Esophagus mucosa (tissue), 1 donor: ENCODE measurements at places on chromosomes 1 and 21. TPM values are rescaled to one million over a fixed set of nuclear protein-coding genes. Genes with fewer than 3 reads are reported as not detected.

TAS1R1 gene
- not detected for total RNA-seq

KRTAP20-4 gene
- total RNA-seq: not detected

ATP1B1 gene
- 125 TPM for total RNA-seq

SOAT1 gene
- 6.1 TPM for total RNA-seq

NTMT2 gene
- not detected for total RNA-seq

PCP4L1 gene
- 29.3 TPM for total RNA-seq

TEKT2 gene
- total RNA-seq: not detected

HJV gene
- total RNA-seq: not detected

FCER1G gene
- 0.76 TPM for total RNA-seq

DNA sequence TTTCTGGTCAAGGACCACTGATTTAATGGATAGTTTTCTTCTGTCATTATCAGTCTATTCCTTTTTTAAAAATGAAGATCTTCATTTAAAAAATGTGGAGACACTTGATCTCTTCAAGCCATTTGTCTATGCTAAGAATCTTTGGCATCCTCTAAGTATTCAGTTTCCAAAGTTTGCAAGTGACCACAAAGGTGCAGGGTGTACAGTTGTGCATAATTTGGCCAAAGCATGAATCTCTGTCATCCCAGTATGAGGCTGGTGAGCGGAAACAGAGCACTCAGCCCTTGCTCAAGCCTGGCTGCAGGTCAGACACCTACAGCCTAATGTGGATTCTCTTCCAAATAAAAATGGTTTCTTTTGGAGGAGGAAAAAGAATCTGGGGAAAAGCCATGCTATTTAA lies 19.8 kb downstream of the PARP1 start:
- no peak for ATAC-seq

DNA sequence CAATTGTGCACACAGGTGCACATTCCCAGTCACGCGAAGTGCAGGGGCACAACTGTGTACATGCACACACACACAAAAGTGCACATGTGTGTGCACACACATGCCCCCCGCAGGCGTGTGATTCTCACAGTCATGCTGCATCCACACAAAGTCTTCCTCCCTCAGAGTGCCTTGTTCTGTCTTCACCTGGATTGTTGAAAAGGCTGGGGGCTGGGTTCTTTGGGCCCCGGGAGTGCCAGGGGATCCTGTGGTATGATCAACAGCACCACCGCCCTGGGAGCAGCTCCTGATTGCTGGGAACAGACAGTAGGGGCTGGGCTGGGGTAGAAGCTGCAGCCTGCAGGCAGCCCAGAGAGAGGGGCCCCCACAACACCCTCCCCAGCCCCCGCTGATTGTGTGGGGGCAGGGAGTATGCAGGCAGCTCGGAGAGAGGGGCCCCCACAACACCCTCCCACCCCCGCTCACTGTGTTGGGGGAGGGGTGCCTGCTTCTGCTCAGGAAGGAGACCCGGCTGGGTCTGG lies 3.4 kb downstream of the COL18A1 start:
- ATAC-seq: no peak

GRCh38 chr1:97084546-97084945 lies 363.0 kb downstream of the PTBP2 start:
- ATAC-seq: no peak

- ATAC-seq: no peak
Observed at GRCh38 chr1:31745946-31746670, 18.0 kb downstream of the ADGRB2 start.

- ATAC-seq: no peak
Observed at GRCh38 chr1:234823191-234824176, 213.5 kb upstream of the IRF2BP2 start.

DNA sequence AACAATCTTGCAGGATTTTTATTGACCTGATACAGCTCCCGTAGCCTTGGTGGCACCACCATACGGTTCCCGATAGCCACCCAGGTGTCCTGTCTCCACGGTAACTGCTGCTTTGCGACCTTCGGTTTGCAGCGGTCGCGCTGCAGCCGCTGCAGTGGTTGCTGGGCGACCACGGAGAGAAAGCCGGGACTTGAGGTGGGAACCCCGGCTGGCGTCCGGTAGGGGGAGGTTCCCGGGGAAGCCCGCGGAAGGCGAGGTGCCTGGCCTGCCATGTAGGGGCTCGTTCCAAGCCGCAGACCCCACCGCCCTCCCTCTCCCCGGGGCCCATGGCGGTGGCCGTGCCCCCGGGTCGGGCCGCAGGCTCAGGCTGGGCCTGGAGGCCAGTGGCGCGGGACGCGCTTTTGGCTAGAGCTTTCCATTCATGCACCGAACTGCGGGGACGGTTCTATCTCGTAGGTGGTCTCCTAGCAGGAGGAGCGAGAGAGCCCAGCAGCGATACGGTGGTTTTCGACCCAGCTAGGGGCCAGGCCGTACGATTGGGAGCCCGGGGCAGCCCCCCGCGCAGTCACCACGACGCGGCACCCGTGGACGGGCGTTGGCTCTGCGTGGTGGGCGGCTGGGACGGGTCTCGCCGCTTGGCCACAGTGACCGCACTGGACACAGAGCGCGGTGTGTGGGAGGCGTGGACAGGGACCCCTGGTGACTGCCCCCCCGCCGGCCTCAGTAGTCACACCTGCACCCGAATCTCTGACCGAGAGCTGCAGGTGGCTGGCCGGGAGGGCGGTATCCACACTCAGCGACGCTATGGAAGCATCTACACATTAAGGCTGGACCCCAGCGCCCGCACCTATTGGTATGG lies at the start of gene KLHDC9:
Gene KLHDC9, plus strand, starts transcription at position 152 of the 859 bp plus-strand sequence. Its CDS starts 175 bp downstream, at position 327.
- peak; percentile 72 for ATAC-seq

DNA sequence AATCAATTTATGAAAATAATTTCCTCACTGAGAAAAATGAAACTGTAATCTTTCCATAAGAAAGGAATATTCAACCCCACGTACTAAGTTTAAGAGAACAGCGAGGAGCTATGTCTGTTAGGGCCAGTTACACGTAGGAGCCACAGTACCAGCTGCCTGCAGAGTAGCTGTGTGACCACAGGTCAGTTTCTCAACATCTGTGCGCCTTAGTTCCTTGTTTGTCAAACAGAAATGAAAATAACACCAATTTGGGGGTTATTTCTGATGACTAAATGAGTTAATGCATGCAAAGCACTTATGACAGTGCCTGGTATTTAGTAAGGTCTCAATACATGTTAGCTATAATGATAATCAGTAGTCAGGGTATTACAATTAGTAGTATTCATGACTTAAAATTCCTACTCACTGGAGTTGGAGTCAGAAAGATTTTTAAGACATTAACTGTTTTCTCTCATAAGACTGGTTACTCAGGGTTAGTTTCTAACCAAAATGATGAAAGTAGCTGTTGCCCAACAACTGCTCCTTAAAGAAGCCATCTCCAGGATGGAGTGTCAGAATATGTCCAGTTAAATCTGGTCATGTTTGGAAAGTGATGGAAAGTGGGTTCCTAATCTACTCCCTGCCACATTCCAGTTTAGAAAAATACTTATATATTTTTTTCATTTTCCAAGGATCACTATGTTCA lies 85.8 kb upstream of the ZNF648 start:
- ATAC-seq: no peak

GRCh38 chr1:78619446-78619802 lies 824 bp upstream of the IFI44L start:
- no peak for ATAC-seq

DNA sequence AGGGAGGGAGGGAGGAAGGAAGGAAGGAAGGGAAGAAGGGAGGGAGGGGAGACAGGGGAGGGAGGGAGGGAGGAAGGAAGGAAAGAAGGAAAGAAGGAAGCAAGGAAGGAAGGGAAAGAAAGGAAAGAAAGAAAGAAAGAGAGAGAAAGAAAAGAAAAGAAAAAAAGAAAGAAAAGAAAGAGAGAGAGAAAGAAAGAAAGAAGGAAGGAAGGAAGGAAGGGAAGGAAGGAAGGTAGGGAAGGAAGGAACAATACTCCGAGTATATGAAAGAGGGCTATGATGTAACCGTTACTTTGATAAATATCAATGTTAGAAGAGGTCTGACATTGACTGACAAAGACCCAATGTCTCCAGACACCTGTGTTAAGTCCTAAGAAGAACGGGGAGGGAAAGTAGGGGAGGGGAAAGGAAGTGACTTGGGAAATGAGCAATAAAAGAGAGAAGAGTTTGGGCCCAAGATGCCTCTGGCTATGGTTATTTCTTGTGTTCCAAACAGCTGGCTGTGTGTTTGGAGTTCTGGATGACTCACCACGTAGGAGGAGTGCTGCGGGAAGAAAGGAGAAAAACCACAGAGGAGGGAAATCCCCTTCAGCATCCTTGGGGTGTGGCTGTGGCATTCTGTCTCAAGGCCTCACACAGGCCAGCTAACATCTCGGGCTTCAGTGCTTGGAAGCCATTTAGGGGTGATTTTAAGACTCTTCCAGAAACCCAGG lies 37.0 kb upstream of the RXRG start:
- peak; percentile 92 for ATAC-seq

DNA sequence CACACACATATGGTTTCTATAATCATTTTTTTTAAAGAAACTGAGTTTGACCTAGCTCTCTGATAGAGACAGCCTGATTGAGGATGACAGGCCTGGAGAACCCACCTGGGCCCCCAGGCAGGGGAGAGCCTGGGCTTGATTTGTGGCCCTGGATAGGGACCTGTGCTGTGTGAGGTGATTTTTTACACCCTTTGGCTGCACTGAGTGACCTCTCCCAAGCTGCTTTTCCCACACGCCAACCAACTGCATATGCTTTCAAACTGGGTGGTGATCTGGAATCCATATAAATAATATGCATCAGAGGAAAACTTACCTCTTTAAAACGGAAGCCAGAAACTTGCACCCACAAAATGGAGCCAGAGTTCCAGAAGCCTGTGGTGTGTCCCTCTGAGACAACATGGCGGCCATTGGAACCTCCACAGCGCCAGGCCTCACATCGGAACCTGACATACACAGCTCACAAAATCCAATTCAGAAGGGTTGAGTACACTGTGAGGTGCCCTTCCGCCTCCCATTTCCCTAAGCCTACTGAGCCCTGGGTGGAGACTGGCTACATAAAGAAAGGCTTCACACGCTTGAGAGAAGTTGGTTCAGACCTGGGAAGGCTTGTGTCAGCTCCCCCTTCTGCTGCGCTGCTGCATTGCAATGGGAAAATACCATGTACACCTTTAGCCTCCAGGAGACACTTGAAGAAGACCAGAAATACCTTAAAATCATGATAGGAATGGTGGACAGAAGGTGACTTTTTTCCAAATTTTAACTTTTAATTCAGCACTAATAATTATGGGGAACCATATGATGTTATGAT lies 160.7 kb downstream of the HHIPL2 start:
- peak; percentile 68 for ATAC-seq

- peak; percentile 64 for ATAC-seq
Observed at GRCh38 chr1:58596631-58597052, 19.6 kb upstream of the TACSTD2 start.

DNA sequence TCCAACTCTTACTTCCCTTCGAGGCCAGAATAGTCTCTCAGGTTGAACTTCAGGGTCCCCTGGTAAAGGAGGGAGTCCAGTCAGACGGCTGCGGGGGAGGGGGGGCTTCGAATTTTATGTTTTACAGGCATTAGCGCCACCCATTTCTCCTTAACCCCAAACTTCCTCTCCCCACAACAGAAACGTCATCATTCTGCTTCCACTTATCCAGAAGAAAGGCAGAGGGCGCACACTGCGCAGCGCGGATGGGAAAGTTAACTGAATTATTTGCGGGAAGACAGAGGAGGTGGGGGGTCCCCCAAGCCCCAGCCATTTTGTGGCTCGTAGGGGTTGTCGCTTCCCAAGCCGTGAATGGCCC lies 529 bp upstream of the PRMT2 start:
- ATAC-seq: peak; percentile 41

DNA sequence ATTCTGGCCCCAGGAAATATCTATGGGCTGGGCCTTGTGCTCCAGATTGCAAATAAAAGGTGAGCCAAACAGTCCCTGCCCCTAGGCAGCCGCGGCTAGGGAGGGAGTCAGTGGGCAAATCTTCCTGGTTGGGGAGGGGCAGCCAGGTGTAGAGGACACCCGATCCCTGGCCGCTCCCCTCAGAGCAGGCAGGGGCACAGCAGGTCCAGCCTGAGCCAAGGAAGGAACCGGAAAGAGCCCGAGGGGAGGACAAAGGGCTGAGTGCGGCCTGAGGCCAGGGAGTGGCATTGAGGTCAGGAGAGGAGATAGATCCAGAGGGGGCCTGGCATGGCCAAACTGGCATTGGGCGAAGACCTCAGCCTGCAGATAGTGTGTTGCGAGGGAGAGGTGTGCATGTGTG lies 36.6 kb upstream of the ARF1 start:
- no peak for ATAC-seq

DNA sequence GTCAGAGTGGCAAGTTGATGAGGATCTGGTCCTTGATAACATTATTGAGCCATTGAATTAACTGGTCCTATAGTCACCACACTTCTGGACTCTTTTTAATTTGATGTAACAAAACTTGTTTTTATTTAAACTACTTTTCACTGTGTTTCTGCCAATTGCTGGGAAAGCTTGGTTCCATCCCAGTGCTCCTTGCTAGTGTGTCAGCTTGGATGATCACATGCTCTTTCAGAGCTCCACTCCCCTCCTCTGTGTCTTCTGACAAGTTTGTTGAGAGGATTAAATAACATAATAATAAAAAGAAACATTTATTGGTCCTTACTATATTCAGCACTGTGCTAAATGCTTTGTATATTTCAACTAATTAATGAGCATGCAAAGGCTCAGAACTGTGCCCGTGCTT lies 448.5 kb upstream of the B3GALT2 start:
- no peak for ATAC-seq

DNA sequence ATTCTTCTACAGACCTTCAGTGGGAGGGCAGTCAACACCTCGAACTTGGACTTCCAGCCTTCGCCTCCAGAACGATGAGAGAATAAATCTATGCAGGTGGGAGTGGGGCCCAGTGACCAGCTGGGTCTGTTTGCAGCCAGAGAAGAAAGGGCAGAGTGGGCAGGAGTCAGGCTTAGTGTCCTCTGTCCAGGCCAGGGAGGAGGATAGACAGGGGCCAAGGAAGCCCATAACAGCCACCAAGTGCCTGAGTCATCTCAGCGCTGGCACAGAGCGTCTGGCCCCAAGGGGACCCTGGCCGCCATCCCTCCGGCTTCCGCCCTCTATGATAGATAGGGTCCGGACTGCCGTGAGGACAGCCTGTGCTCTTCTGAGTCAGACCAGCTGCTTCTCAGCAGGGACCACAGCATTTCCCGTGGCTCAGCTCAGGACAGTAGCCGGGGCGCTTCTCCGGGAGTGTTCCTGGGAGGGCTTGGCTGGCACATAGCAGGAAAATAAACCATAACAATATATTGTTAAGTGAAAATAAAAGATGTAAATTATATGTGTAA lies 133.1 kb upstream of the C1orf174 start:
- ATAC-seq: no peak
